T follicular helper cell (primary cell): ENCODE measurements at places on chromosomes 16 and 17.

GRCh38 chr16:88382491-88383400 is at the start of gene ZNF469:
ZNF469 (plus strand) TSS chr16:88382959; CDS start chr16:88427471, 44,512 bp downstream.
- DNase-seq = no peak

- DNase-seq = no peak
Measured at GRCh38 chr16:87847467-87847784, 21.9 kb downstream of the SLC7A5 start.

- DNase-seq = no peak
Measured at GRCh38 chr17:35315283-35315682, 58.1 kb downstream of the SLFN11 start.

GRCh38 chr17:27315322-27315721 is 21.4 kb downstream of the WSB1 start:
- DNase-seq = no peak

DNA sequence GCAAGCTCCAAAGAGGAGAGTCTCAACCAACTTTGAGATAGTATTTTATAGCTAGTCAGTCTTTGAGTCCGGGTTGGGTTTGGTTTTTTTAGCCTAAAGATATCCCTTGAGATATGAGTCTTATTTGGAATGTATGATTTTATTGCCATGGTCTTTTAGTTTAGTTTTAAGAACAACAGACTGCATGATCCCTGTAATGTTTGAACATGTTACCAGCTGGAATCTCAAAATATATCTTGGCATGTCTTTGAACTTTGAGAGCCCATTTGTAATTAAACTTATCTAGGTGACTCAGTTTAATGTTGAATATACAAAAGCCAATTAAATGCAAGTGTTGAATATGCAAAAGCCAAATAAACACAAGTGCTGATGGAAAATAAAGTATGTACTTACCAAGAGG is 100.6 kb downstream of the TANGO6 start:
- no peak for DNase-seq

DNA sequence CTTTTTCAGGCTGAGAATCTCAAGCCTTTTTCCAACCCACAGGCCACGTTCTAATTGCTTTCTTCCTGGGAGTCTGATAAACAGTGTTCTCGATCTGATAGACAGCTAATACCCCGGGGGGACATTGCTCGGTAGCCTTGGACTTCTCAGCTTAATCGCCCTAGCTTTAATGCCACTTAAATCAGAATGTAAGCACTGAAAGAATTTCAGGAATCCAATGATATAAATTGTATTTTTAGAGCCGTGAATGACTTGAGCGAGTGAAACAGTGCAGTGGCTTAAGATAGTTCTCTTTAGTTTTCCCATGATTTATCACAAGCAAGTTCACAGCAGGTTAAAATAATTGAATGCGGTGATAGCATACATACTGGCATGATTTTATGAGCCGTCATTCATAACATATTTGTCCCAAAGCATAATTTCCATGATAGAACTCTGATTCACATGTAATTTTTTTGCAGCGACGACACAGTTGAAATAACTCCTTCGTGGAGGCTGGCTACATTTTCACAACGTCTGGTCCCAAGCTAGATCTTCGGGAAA is 116.1 kb upstream of the MYOCD start:
- DNase-seq = no peak

GRCh38 chr17:32159586-32160438 is 17.5 kb downstream of the RHOT1 start:
- no peak for DNase-seq

DNA sequence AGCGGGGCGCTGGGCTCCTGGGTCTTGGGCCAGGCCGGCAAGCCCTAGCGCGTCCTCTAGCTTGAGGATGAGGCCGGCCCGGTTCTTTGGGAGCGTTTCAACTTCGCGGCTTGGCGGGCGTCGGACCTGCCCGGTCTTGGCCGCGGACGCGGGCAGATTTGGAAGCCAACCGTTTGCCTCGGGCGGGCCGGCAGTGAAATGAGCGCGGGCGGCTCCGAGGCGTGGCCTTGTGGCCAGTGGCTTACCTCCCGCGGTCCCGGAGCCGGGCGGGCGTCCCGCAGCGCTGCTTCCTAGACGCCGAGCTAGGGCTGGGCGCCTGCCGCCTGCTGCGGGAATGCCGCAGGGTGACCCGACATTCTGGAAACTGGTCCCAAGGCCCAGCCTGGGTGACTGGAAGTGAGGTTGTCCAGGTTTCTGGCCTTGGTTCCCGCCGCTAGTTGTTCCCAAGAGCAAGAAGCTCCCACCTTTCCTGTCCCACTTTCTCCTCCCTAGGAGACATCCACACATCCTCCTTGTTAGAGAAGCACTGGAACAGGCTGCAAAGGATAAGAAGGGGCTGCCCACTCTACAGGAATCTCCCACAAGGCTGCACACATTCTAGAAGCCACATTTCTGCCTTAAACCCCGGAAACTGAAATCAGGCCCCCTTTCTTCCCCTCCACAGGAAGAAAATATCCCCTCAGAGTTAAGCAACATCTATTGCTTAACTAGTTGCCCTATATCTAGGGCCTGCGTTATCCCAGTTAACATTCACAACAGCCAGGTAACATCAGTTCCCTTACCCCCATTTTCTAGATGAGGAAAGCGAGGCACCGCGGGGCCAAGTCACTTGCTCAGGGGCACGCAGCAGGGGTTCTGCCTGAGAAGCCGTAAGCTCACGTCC is 4.5 kb upstream of the CBX8 start:
- no peak for DNase-seq

DNA sequence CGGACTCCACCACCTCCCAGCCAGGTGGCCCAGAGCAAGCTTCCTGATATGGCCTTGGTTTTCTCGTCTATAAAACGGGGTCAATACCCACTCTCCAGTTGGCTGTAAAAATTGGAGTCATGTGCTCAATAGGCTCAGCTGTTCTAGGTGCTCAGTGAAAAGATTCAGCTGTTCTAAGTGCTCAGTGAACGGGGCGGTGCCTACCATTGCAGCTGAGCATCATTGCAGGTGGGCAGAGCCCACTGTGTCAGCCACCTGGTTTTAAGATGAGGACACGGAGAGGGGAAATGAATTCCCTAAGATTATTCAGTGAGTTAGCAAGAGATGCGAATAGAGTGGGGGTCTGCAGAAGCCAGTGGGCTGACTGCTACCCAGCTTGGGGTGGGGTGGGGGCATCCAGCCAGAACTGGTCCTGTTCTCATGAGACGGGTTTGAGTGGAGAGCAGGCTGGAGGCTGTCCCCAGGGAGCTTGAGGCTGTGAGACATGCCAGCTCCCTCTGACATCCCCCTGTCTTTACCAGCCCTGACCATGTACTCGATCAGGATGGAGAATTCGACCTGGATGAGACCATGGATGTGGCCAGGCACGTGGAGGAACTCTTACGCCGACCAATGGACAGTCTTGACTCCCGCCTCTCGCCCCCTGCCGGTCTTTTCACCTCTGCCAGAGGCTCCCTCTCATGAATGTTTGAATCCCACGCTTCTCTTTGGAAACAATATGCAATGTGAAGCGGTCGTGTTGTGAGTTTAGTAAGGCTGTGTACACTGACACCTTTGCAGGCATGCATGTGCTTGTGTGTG is 21.9 kb downstream of the STAT5A start:
- DNase-seq = no peak
